DMS53 (cell line): ENCODE measurements at places on chromosomes 13 and 19.
A peak's percentile ranks its signal among the peaks of the same experiment; 100 is the strongest.

DNA sequence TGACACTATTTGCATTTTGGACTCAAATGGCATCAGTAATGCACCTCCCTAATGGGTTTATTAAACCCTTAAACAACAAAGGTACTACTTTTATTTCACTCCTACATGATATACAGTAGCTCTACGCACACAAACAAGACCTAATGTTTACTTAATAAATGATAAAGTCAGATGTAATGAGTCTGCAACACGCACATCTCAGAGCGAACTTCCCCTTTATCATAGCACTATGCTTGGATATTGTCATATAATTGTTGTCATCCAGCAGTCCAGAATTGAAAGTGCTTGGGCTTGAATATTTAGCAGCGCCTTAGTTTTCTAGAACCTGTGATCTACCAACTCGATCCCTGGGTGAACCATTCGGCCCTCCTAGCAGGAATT lies 772 bp downstream of the PARP4 start:
- no peak for DNase-seq

DNA sequence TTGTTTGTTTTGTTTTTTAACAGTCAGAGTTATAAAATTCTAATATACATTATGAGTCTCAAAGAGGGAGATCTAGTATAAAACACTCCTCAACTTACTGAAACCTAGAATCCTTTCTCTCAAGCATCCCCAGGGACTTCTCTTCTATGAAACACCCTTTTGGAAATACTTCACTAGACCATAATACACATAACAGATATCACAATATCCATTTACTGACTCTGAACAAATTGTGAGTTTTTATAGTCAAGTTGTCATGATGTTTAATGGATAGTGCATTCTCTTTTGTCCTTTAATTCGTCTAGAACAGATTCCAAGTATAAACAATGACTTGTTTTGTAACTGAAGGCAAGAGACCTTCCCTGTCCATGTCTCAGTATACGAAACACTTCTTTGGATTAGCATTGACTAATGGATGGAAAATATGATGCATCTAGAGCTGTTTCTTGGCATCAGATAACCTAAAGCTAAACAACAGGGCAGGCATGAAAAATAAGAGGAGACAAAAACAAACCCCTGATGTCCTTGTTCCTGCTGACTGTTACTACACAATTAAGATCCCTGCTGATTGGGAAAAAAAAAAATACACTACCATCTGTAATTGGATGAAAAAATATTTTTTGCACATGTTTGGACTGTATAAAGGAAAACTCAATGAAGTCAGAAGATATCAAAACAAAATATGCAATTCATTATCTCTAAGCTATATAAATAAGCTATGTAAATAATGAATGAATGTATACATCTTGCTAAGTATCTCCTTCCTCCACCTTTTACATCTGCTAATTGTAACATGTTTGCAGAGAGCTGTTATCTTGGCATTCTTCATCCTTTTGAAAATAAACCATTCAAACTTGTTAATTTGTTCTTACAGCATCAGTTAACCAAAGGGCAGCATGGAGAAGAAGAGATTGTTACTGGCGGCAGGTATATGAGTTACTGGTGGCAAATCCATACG lies 214.2 kb downstream of the LACC1 start:
- DNase-seq: no peak

GRCh38 chr13:77815330-77815729 lies 103.3 kb downstream of the EDNRB start:
- DNase-seq: no peak

GRCh38 chr13:51767100-51767499 lies 36.9 kb downstream of the DHRS12 start:
- DNase-seq: no peak

- peak; percentile 62 for DNase-seq
These were observed 63.4 kb downstream of the ACSBG2 start for GRCh38 chr19:6198896-6199239.

DNA sequence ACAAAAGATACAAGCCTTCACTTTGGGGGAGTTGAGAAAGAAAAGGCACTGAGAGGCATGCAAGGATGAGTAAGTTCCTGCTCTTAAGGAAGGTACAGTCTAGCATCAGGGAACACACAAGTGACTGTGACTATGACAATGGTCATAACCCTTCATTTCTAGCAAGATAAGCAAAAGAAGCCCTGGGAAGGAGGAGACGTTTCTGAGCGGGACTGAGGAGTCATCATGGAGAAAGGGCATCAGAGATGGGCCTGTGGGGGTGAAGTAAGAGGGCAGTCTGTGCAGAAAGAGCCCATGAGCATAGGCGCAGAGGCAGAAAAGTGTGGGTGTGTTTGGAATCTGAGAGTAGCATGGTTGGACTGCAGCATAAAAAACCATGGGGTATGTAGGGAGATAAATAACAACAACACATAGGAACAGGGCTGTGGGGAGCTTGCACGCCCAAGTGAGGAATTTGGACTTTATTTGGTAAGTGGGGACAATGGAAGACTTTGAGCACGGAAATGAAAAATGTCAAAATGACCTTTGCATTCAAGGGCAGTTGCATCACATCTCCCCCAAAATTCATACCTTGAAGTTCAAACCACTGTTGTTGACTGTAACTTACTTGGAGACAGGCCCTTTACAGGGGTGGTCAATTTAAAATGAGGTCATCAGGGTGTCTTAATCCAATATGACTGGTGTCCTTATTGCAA lies 86.7 kb downstream of the MBNL2 start:
- DNase-seq: no peak

DNA sequence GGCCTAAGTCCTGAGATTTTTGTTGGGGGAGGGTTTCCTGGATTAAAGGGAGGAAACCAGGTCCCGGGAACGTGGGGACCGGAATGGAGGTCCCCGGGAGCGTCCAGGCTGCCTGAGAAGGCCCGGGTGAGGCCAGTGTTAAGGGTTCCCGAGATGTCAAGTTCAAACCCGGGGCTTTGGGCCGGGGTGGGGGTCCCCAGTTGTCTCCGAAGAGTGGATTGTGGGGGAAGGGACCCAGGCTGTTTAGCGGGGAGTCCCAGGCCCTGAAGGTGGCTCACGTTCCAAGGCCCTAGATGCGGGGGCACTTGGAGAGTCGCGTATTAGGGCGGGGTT lies 262 bp downstream of the COX7A1 start:
- no peak for DNase-seq

GRCh38 chr13:89181041-89181440 lies 1509.9 kb downstream of the SLITRK5 start:
- DNase-seq: no peak

DNA sequence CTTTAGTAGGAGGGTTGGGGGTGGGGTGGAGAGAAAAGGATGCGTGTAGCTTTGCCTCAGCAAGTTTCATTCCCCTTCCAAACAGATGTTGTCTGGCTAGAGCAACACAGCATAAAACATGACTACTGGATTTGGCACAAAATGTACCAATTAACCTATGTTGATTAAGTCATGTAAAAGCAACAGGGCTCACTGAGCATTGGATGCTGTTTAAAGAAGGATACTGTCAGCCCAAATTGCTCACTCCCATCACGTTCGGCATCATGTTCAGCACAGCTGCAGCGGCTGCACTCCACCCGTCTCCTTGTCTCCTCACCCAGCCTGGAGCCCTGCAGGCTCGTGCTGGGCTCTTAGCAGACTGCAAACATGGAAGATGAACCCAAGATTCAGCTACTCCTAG lies 77.5 kb downstream of the DLEU7 start:
- no peak for DNase-seq

GRCh38 chr13:50928659-50929462 lies 19.3 kb downstream of the RNASEH2B start:
- DNase-seq: no peak

GRCh38 chr13:34391076-34391475 lies 551.0 kb upstream of the NBEA start:
- DNase-seq: no peak

DNA sequence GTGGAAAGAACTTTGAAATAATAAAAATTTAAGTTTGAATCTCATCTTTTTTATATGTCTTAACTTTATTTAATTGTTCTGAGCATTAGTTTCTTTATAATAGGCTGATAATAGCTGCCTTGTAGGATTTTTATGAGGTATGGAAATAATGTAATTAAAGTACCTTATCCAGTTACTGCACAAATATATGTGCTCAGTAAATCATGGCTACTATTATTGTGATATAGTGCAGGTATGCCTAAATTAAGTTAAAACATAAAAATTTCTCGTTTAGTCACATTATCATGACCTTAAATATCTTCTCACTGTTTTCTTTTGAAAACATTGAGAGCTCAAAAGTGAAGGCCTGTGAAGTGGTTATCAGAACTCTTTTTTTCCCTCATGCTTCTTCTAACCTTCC lies 62.9 kb downstream of the NDFIP2 start:
- DNase-seq: no peak

GRCh38 chr13:106472621-106473020 lies 62.8 kb downstream of the EFNB2 start:
- DNase-seq: no peak

GRCh38 chr13:101272886-101273285 lies 143.4 kb downstream of the NALCN start:
- DNase-seq: no peak

DNA sequence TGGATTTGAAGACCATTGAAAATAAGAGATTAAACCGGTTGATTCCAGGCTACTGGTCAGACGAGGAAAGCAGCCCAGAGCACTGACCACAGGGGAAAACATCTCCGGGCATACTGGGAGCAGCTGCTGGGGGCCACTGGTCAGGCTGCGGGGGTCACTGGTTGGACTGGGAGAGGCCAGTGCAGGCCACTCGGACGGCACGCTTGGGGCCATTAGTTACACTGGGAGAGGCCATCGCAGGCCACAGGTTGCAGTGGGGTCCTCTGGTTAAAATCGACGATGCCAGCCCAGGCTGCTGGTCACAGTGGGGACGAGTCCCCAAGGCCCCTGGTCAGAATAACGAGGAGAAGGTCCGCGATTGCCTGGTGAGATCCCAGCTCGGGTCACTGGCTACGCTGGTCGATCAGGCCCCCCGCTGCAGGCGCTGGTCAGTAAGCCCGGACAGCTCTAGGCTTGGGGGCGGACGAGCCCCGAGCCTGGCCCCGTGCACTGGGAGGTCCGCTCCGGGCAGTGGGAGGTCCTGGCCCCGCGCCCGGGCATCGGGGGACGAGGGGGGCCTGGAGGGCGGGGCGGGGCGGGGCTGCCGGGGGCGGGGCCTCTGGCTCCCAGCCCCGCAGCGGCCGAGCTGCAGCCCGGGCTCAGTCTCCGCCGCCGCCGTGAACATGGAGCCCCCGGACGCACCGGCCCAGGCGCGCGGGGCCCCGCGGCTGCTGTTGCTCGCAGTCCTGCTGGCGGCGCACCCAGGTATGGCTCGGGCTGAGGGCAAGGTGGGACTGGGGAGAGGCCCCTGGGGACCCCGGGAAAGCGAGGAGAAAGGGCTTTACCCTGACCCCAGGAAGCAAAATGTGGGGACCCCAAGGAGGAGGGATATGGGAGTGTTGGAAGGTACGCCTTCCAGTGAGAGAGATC lies at the start of gene BCAM:
Gene BCAM (plus strand): TSS at position 641 of the 909 bp plus-strand sequence. CDS start 22 bp downstream, at position 663.
- DNase-seq: peak; percentile 77

GRCh38 chr19:50695251-50696093 lies 24.1 kb downstream of the SHANK1 start:
- DNase-seq: no peak

DNA sequence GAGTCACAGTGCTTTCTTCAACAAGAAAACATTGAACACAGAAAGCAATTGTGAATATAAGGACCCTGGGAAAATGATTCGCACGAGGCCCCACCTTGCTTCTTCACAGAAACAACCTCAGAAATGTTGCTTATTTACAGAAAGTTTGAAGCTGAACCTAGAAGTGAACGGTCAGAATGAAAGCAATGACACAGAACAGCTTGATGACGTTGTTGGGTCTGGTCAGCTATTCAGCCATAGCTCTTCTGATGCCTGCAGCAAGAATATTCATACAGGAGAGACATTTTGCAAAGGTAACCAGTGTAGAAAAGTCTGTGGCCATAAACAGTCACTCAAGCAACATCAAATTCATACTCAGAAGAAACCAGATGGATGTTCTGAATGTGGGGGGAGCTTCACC lies 15.7 kb downstream of the ZNF175 start:
- DNase-seq: no peak

GRCh38 chr13:37379841-37380240 lies 218.7 kb downstream of the POSTN start:
- DNase-seq: no peak

GRCh38 chr19:10587022-10587838 lies at the start of gene AP1M2:
TSS of gene AP1M2 (minus strand) at chr19:10587312. CDS start at chr19:10587231, 81 bp downstream.
- peak; percentile 83 for DNase-seq

DNA sequence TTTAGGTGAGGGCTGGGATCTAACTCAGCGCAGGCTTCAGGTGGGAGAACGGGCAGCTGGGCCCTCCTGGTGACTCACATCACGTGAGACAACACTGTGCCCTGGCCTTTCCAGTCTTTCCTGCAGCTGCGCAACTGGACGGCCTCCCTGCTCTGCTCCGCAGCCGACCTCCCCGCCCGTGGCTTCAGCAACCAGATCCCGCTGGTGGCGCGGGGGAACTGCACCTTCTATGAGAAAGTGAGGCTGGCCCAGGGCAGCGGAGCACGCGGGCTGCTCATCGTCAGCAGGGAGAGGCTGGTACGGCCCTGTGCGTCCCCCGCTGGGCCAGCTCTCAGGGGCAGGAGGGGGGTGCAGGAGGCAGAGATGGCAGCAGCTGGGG lies 8.8 kb downstream of the SPPL2B start:
- DNase-seq: peak; percentile 89

- DNase-seq: peak; percentile 76
These were observed 379 bp upstream of the ZNF470 start for GRCh38 chr19:56566904-56567273.

DNA sequence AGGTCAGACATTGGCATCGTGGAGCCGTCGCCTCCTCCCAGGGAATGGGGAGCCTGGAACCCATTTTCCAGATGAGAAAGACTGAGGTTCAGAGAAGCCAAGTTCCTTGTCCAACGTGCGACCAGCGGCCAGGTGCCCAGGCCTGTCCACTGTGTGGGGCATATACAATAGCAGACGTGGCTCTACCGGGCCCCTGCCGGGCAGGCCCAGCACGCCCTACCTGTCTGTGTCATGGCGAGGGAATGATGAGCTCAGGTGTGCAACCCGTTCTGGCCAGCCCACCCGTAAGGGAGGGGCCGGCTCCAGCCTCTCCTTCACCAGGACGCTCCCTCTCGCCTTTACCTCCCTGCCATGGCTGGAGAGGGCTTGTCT lies 837 bp downstream of the GNA15 start:
- no peak for DNase-seq

- no peak for DNase-seq
These were observed 4.9 kb downstream of the ERCC1 start for GRCh38 chr19:45418802-45419201.

- peak; percentile 68 for DNase-seq
These were observed 4.0 kb downstream of the SPPL2B start for GRCh38 chr19:2332341-2333026.

DNA sequence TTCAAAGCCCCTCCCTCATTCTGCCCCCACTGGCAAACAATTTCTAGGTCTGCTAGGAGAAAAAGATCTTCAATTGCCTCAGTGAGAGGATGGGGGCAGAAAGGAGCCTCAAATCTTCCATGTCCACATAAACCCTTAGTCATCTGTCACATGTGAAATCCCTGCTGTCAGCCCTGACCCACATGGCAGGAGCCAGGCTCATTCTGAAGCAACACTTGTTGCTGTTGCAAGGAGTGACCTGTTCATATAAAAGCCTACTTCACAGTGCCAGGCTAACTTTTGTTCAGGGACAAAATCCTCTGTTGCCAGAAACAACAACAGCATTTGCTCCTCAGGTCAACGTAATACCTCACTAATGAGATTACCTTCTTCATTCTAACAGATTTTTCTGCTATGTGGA lies 70.5 kb downstream of the IRS2 start:
- DNase-seq: no peak

GRCh38 chr19:41937525-41938468 lies 9.5 kb upstream of the ERFL start:
- DNase-seq: peak; percentile 29

GRCh38 chr19:39645800-39646411 lies 9.8 kb upstream of the LGALS16 start:
- peak; percentile 21 for DNase-seq
